ENCODE measurements at places on chromosomes 3 and 15.

- DNase-seq = no peak
These were observed 107.9 kb upstream of the DLG1 start for GRCh38 chr3:197406266-197406665.

GRCh38 chr15:60518511-60518910, 39.6 kb upstream of the ICE2 start:
- DNase-seq = no peak

GRCh38 chr3:73561494-73561893, 63.2 kb downstream of the PDZRN3 start:
- no peak for DNase-seq

DNA sequence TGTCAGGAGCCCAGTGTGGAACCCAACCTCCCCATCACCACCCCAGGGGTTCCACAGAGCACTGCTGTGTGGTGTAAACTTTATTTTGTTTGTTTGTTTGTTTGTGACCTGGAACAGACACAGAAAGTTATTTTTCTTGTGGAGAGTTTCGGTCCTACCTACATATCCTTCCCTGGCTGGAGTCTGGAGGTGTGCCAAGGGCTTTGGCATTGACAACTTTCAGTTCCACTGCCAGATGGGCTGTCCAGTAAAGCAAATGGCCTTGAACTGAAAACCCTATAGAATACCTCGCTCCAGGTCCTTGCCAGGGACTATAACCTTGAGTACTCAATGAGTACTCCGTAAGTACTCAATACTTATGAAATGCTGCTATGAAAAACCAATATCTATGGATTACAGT, 103.5 kb downstream of the MITF start:
- no peak for DNase-seq

Data from stimulated activated naive CD8-positive, alpha-beta T cell treated with anti-CD3 and anti-CD28 coated beads, Interleukin-15, Interleukin-2, amounts not matched to agents 100 U/mL and 50 U/mL, for 24 hours (primary cell).